ENCODE measurements at places on chromosomes 5 and 9.

DNA sequence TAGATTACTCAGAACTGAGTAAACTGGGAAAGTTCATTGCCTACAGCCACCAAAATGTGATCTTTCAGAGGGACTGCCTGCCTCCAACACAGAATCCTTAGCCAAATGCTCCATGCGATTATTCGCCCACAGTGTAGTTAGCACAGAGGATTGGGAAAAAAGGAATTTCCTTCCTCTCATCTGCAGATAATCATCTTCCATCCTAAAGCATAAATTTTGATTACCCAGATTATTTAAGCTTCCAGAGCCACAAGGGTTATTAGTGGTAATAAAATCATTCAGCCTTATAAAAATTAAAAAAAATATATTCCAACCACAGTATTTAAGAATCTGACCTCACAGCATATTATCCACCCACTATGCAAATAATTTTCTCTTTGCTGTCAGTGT, 285.3 kb upstream of the GRAMD2B start:
- DNase-seq, result no peak

DNA sequence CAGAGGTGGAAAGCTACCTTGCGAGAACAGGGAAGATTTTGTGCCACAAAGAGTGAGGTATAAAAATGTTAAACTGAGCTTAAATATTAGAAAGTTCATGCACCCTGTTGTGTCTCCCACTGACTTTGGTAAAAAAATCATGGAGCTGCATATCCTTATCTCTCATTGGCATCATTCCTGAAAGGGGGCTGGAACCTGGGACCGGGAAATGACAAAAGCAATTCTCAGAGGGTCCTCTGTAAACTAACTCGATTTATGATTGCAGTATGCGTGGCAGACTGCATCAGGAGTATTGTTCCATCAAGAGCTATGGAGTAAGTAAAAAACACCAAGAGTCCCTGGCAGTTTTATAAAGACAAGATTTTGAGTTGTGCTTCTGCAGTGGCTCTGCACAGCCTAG, 148.8 kb downstream of the DCP2 start:
- DNase-seq, result no peak

- peak; percentile 53 for DNase-seq
Observed at GRCh38 chr9:20335668-20336332, 286.5 kb downstream of the MLLT3 start.

- no peak for DNase-seq
Observed at GRCh38 chr5:62127098-62127736, 178.8 kb upstream of the KIF2A start.

- no peak for DNase-seq
Observed at GRCh38 chr9:27336126-27336525, 39.2 kb upstream of the EQTN start.

DNA sequence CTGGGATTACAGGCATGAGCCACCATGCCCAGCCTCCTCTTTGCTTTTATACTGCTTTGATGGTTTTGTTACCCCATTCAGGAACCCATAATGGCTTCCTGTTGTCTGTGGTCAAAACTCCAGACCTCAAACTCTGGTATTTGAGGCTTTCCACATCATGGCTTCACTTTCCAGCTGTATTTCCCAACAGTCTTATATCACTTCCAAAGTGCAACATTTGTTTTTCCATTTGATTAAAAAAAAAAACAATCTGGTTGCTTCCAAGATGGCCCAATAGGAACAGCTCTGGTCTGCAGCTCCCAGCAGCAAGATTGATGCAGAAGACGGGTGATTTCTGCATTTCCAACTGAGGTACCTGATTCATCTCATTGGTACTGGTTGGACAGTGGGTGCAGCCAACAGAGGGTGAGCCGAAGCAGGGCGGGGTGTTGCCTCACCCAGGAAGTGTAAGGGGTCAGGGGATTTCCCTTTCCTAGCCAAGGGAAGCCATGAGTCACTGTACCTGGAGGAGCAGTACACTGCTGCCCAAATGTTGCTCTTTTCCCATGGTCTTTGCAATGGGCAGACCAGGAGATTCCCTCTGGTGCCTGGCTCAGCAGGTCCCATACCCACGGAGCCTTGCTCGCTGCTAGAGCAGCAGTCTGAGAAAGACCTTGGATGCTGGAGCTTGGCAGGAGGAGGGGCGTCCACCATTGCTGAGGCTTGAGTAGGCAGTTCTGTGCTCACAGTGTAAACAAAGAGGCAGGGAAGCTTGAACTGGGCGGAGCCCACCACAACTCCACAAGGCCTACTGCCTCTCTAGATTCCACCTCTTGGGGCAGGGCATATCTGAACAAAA, 458.4 kb downstream of the KDM4C start:
- no peak for DNase-seq

DNA sequence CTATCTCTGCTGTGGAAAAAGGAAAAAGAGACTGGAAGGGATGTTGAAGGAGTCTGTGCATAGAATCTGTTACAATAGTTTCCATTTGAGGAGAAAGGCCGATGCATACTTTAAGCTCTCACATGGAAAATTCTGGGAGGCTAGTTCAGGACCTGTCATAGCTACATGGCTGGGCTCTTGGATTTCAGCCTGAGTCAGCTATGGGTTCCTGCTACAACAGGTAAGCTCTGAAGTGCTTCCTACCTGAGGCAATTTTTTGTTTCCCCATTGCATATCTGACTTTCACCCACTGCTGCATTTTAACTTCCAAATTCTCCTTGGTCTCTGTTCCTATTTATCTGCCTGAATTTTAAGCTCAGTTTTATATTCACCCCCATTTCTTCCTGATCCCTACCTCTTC, 310.7 kb downstream of the RAB3C start:
- DNase-seq, result no peak

GRCh38 chr5:42813533-42813932, 1.8 kb upstream of the SELENOP start:
- DNase-seq, result no peak

- no peak for DNase-seq
Observed at GRCh38 chr9:125538092-125538473, 168.9 kb downstream of the MAPKAP1 start.

DNA sequence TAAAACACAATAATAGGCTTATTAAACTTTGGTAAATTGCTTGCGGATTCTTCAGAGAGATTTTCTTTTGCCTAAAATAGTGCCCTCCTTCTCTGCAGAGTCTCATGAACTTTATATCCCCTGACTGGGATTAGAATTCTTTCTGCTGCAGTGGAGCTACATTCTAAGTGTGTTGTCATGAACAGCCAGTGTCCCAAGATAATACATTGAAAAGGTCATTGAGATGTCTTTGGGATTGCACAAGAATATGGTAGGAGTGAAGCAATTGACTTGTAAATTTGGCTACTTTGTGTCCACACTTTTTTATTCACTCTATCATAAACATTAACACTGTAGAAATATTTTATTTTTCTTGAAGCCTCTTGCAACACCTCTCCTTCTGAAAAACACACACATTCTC, 604.5 kb downstream of the GABRG2 start:
- DNase-seq, result no peak

DNA sequence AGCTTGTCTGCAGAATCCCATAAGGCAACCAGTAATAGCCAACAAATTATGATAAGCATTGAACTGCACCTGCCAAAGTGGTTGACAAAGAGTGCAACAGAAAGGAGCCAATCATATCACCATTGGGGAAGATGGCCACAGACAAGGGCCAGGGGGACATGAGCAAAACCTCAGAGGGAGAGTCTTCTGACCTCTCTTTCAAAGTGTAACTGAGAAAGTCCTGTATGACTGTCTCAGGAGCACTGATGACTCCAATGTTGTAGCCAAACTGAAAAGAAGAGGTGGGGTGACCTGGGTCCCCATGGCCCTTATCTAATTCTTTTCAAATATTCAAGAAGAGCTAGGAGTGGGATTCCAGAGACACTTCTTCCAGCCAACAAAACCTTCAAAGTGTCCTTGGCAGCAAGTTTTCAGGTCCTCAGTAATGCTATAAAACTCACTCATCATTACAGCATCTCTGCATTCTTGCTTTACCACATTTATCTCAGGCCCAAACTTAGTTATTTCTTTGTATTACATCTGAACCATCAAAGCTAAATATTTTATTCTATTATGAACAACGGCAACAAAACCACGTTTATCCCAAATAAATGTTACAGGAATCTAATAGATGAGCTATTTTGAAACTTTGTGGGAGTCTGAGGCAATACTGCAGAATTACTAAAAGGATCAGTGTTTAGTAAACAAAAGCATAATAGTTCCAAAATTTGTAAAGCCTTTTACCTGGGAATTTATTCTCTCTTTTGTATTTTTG, 24.4 kb downstream of the FBLL1 start:
- DNase-seq, result no peak

DNA sequence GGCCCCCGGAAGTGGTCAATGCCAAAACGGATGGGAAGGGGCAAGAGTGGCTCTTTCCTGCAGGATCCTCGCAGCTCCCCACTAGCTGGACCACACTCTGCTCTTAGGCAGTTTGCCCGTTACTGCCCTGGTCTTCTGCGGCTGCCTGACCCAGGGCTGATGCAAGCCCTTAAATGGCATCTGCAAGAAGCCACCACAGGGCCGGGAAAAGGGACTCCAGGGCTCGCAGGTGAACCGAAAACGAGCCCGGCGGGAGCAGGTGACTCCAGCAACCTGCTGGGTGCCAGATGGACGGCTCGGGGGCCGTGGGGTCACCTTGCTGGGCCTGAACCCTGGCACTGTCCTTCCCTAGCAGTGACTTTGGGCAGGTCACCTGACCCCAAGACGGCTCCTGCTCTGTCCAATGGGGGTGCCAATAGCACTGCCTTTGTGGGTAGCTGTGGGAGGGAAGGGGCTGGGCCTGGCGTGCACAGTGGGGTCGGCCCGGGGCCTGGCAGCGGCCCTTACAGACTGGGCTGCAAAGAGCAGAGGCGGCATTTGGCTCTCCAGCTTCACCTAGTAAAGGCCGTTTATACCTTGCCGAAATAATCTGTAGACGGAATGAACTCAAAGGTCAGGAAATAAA, 1.3 kb downstream of the TMEM250 start:
- no peak for DNase-seq

Measured in T-helper 2 cell (primary cell).